Globus pallidus (tissue), 1 donor: ENCODE measurements at places on chromosomes 2 and 18.

DNA sequence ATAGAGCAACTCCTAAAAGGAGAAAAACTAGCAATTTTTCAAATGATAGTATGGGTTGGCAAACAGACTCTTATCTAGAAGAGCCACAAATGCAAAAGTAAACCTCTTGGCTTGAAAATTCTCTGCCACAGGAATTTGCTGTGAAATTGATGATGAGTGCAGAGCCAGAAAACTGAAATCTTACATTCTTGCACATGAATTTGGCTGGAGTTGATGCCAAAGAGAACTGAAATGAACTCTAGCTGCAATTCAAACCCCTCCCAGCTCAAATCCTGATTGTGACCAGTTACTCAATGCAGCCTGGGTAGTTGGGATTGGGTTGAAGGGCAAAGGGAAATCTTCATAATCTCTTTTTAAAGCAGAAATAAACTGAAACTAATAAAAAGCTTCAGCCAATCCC is 266.6 kb downstream of the PDE11A start:
- DNase-seq: no peak

DNA sequence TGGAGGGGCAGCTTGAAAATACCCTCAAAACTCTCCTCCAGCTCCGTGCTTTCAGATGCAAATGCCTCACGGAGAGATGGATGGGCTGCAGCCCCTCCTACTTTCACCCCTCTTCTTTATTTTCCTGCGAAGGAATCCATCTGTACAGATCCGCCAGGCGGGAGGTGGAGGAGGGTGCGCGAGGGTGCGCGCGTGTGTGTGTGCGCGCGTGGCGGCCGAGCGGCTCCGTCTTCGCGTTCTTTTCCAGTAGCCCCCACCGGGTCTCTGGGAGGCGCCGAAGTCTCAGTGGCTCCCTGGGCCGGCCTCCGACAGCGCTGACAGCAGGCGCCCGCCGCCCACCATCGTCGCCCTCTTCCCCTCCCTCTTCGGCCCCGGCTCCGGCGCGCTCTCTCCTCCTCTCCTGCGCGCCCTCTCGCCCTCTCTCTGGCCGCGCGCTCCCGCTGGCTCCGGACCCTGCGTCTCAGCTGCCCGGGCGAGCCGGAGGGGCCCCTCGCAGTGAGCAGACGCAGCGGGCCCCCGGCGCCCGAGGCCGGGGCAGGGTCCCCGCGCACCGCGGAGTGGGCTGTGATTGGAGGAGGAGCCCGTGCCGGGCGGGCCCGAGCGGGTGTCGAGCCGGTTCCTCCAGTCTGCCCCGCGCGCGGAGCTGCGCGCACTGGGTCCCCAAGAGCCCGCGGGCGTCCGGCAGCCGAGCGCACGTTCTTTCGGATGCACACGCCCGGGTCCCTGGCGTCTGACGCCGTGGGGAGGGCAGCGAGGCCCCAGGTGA is at the start of gene CDH7:
Gene CDH7 (plus strand): TSS at position 624 of the 766 bp plus-strand sequence. CDS start 11,831 bp downstream, outside the sequence.
- no peak for DNase-seq

GRCh38 chr2:73759285-73759764 is 20.6 kb downstream of the DUSP11 start:
- DNase-seq: no peak

GRCh38 chr18:12028040-12028628 is 46.8 kb downstream of the IMPA2 start:
- no peak for DNase-seq

GRCh38 chr18:23321996-23322395 is 131.1 kb upstream of the RIOK3 start:
- DNase-seq: no peak

DNA sequence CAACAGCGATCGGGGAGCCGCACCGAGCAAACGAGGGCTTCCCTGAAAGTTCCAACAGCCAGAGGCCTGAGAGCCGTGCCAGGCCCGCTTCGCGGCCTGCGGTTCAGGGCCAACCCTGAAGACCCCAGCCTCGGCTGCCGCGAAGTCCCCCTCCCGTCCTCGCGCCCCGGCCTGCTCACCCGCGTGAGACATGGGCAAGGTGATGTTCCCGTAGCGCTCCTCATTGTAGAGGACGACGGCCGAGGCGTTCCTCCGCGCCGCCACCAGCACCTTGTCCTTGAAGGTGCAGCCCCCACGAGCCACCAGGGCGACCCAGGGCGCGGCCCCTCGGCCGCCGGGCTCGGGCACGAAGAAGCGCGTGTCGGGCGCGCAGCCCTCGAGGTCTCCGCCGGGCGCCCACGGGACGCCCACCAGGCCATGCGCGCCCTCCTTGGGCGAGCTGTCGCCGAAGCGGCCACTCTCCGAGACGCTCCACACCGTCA is 510 bp downstream of the RNF149 start:
- no peak for DNase-seq

- no peak for DNase-seq
Observed at GRCh38 chr2:58006256-58006951, 40.2 kb upstream of the VRK2 start.

DNA sequence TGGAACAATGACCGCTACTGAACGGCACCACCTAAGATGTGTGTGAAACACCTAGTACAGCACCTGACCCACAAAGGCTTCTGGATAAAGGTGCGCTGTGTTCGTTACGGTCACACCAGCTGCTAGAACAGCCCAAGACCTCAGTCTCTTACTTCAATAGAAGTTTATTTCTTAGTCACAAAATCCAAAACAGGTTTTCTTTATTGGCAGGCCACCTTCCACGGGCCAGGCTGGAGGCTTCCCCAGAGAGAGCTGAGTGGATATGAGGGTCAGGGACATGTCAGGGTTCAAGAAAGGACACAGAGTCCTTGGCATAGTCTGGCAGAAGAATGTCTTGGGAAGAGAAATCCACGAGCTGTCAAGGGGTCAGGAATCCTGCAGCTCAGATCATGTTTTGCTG is 92.2 kb downstream of the COL6A3 start:
- no peak for DNase-seq

- no peak for DNase-seq
Observed at GRCh38 chr2:29159125-29159524, 43.9 kb downstream of the CLIP4 start.

DNA sequence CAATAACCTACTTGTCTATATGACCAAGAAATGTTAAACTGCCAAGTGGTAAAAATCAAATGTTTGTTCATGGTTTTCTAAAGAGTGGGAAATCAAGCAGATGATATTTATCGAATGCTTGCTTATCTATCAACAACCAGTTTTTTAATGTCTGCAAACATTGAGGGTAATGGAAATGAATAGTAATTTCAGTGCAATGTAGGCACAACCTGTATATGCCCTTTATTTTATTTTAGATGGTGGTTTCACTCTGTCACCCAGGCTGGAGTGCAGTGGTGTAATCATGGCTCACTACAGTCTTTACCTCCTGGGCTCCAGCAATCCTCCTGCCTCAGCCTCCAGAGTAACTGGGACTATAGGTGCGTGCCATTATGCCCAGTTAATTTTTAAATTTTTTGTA is 46.0 kb upstream of the CD28 start:
- no peak for DNase-seq

GRCh38 chr2:7057865-7058400 is 140.7 kb downstream of the RNF144A start:
- no peak for DNase-seq

- DNase-seq: no peak
Observed at GRCh38 chr18:79440316-79441110, 44.8 kb downstream of the NFATC1 start.

- no peak for DNase-seq
Observed at GRCh38 chr2:157413326-157414035, 30.4 kb downstream of the CYTIP start.

DNA sequence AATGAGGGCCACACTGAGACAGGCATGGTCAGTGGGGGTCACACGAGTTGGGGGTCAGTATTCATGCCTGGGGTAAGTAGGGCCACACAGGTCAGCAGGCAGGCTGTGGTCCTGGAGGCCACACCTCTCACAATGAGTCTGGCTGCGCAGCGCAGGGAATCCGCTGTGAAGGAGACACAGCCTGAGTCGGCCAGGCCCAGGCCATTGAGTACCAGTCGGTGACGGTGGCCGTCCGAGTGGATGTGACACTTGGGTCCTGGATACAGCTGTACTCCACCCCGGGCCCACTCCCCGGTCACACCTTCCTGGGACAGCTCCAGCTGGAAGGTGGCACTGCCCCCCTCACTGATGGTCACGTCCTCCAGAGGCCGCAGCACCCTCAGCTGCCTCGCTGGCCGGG is 10.5 kb downstream of the TMEM198 start:
- no peak for DNase-seq

GRCh38 chr2:3587432-3587831 is 7.5 kb upstream of the COLEC11 start:
- no peak for DNase-seq

DNA sequence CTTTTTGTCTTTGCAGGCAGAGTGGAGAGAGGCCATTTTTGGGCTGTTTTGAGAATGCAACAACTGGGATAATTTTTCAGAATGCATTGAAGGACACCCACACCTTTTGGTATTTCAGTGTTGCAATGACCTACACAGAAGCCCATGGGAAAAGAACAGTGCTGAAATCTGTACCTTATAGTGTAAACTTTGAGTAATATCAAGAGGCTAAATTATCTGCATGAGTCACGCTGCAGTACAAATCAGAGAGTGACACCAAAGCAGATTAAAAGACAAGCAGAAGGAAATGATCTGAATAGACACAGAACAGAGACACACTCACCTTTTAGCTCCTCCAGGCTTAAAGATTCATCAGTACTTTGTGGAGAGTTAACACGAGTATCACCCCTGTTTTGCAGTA is 265.3 kb downstream of the PAX3 start:
- DNase-seq: no peak

- no peak for DNase-seq
Observed at GRCh38 chr18:4412286-4412685, 42.8 kb downstream of the DLGAP1 start.

DNA sequence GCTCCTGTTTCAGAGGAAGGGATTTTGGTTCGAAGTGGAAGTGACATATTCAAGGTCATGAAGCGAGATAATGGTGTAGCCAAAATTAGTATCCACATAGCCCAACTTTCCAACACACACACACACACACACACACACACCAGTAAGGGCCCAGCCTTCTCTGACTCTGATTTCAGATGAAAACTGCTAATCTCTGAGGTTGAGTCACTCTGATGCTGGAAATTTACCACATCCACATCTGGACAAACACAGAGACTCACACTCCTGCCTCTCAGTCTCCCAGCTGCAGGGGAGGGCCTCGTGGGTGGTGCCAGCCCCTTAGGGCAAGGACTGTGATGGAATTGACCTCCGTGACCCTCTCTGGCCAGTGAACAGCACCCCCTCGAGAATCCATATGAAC is 29.0 kb upstream of the SLC35F6 start:
- DNase-seq: no peak

GRCh38 chr2:210363876-210364275 is 48.9 kb upstream of the MYL1 start:
- DNase-seq: peak; percentile 3

DNA sequence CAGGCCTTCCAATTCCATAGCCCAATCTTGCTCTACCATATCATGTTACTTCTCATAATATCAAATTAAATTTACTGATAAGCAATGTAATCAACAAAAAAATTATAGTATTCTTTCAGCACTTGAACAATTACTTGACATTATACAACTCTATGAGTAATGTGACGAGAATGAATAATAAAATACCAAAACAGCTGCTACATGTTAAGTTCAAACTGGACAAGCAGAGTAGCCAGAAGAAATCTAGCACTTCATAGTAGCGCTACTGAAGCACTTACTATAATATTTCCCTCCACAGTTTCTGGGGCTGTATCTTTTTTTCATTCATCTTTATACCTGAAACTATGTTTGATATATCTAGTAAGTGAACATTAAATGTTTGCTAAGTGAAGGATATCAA is 14.9 kb downstream of the PPP3R1 start:
- DNase-seq: no peak

DNA sequence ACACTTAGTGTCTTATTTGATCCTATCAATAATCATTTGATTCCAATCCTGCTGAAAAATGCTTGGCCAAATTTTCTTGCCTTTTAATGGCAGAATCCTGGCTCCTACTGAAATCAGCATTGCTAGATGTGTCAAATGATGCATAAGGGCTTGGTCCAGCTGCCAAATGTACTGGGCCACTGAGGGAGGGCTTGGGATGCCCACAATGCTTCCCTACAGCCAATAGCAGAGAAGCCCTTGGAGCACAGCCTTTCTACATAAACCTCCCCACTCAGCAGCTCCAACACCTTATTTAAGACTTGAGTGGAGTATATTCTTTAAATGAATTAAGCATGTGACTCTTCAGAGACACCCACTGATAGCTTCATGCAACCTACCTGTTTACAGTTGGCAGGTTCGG is 3.6 kb downstream of the ALK start:
- no peak for DNase-seq

DNA sequence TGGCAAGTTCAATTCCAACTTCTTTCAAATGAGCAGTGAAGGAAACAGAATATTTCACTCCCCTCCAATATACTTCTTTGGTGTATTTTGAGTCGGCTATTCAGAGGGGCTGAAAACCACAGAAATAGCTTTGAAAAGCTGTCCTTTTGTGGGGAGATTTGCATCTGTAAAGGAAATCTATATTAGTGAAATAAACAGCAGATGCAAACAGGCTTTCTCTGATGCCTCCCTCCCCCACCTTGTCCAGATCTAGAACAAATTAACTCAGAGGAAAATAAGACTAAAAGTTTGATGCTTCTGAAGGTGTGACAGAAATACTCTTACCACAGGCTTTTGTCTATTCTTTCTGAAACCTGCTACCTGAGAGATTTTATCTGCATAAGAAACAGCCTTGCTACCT is 808.5 kb downstream of the CPS1 start:
- no peak for DNase-seq

DNA sequence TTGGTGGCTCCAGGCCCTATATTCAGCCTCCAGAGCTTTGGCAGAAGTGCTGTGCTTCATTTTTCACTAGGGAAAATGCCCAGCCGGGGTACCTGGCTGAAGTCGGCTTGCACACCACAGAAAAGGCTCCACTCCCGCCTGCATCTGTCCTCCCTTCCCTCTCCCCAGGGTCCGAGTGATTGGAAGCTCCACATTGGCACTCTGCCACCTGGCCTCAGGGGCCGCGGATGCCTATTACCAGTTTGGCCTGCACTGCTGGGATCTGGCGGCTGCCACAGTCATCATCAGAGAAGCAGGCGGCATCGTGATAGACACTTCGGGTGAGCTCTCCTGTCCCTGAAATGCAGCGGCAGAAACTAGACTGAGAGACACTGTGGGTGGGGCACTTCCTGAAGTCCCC is 47.4 kb downstream of the IMPA2 start:
- DNase-seq: no peak

DNA sequence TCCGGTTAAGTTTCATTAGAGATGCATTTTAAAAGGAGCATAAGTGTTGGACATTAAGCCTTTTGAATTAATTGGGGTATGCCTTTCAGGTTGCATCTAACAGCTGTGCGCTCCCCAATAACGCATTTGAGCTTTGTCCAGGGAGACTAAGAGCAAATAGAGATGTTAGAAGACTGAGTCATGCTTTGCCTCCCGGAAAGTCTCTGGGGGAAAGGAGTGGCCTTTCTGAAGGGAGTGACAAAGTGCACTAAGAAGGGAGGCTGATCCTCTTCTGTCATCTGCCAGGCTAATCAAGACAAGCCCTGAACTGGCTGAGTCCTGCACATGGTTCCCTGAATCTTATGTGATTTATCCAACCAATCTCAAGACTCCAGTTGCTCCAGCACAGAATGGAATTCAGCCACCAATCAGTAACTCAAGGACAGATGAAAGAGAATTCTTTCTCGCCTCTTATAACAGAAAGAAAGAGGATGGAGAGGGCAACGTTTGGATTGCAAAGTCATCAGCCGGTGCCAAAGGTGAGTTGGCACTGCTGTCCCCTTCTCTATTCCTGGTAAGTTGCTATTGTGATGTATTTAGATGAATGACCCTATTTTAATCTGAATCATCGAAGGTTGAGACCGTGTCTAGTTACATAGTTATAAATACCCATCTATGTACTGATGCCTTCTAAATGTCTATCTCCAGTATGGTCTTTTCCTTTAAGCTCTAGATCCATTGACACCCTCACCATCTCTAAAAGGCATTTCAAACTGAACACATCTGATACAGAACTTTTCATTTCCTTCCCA is 12.1 kb downstream of the TTL start:
- DNase-seq: peak; percentile 42
